Kidney (tissue), 22 donors: ENCODE measurements at places on chromosomes 11 and 22. TPM values are rescaled to one million over a fixed set of nuclear protein-coding genes. Genes with fewer than 3 reads are reported as not detected.

SOX6 gene
- 5.0 TPM for polyA plus RNA-seq

POLDIP3 gene
- 44.1 TPM for polyA plus RNA-seq

TRPM5 gene
- polyA plus RNA-seq, result 0.69 TPM

KCNJ11 gene
- 3.6 TPM for polyA plus RNA-seq

WNT7B gene
- polyA plus RNA-seq, result 2.4 TPM

UBQLNL gene
- 0.32 TPM for polyA plus RNA-seq

CASP5 gene
- polyA plus RNA-seq, result not detected

RAB36 gene
- polyA plus RNA-seq, result 9.7 TPM

DEFB131B gene
- polyA plus RNA-seq, result not detected
